Nephron progenitor cell (in vitro differentiated cells): ENCODE measurements at places on chromosomes 7 and 10.

DNA sequence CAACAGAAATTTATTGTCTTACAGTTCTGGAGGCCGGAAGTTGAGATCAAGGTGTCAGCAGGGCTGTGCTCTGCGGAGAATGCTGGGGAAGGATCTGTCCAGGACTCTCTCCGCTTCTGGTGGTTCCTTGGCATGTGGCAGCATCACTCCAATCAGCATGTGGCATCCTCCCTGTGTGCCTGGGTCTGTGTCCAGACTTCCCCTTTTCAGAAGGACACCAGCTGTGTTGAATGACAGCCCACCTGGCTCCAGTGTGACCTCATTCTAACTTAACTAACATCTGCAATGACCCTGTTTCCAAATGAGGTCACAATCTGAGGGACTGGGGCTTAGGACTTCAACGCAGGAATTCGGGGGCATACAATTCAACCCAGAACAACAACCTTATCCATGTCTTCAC lies 141.9 kb downstream of the BMS1 start:
- no peak for DNase-seq

DNA sequence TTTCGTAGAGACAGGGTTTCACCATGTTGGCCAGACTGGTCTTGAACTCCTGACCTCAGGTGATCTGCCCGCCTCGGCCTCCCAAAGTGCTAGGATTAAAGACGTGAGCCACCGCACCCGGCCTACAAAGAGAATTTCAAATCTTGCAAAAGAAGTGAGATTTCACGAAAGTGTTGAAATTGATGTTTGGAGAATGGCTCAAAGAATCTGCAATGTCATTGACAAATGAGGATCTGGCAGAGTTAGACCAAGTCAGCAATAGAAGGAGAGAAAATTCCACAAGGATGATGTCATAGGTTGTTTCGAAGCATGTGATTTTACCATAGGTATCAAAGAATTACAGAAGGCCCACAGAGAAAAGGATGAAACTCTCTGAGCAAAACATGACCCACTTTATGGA lies 71.7 kb downstream of the LYZL2 start:
- no peak for DNase-seq

- no peak for DNase-seq
Measured at GRCh38 chr7:126727930-126728391, 524.8 kb downstream of the GRM8 start.

DNA sequence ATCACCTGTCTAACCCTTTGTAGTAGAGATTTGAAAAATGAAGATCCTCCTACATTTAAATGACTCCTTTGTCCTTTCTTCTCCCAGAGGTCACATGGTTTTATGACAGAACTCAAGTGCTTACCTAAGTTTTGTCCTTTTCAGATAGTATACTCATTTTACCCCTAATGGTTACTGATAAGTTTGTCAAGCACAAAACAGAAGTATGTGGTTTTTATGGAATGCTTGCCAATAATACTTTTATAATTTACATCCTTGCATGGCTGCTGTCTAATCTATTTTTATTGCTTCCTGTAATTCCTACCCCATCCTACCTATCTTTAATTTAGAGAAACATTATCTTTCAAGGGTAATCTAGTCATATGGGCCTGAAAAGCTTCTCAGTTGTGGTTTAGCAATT lies 37.5 kb downstream of the HELLS start:
- no peak for DNase-seq

DNA sequence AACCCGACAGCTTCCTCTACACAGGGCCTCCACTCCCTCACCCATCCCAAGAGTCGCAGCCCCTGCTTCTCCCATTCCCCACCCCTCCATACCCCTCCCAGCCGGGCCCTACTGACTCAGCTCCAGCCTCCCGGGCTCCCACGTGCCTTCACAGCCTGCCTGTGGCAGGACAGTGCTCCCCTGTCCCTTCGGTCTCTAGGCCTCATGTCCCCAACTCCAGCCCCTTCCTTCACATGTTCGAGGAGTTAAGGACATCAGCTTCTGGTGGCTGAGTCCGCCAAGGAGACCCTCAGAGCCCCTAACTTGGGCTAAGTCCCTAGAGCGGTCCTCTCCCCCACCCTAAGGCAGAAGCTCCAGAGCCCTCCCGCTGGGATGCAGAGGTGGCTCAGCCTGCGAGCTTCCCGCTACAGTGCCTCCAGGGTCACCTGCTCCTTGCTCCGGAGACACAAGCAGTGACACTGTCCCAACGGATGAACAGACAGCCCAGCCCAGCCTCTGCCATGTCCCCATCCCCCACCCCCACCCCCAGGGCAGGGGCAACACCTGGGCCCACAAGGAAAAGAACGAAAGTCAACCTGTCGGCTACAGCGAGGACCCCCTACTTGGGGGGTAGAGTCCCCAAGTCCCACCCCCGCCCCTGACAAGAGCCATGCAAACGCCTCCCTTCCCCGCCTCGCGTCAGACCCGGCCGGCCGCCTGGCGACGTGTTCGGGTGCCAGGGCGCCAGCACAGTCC lies 716 bp downstream of the SMARCD3 start:
- DNase-seq = peak; percentile 45
